Skin of body (tissue), 3 donors: ENCODE measurements at places on chromosomes 4 and X. TPM values are rescaled to one million over a fixed set of nuclear protein-coding genes. Genes with fewer than 3 reads are reported as not detected.
A peak's percentile ranks its signal among the peaks of the same experiment; 100 is the strongest.

- no peak for DNase-seq
These were observed 23.6 kb downstream of the CFAP99 start for GRCh38 chr4:2442175-2442993.

C4orf50 gene
- total RNA-seq, result 0.10 TPM

FOXR2 gene
- not detected for total RNA-seq

- no peak for DNase-seq
These were observed 5.7 kb downstream of the NIPAL1 start for GRCh38 chr4:48022192-48022799.

DNA sequence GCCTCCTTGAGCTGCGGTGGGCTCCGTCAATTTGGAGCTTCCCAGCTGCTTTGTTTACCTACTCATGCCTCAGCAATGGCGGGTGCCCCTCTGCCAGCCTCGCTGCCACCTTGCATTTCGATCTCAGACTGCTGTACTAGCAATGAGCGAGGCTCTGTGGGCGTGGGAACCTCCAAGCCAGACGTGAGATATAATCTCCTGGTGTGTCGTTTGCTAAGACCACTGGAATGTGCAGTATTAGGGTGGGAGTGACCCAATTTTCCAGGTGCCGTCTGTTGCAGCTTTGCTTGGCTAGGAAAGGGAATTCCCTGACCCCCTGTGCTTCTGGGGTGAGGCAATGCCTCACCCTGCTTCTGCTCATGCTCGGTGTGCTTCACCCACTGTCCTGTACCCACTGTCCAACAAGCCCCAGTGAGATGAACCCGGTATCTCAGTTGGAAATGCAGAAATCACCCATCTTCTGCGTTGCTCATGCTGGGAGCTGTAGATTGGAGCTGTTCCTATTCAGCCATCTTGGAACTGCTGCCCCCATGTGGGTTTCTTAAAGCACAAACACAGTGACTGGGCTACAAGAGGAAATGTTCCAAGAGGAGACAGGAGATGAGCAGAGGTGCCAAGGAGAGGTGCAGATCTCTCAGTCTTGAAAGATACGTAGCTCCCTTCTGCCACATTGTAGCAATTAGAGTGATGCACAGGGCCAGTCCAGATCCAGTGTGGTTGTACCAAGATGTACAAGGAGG is 193.0 kb upstream of the IGFBP7 start:
- no peak for DNase-seq

FGD1 gene
- 4.6 TPM for total RNA-seq

REELD1 gene
- 0.20 TPM for total RNA-seq

- DNase-seq, result no peak
These were observed 163.2 kb upstream of the SPANXC start for GRCh38 chrX:141405486-141405852.

KLB gene
- 6.4 TPM for total RNA-seq

DNA sequence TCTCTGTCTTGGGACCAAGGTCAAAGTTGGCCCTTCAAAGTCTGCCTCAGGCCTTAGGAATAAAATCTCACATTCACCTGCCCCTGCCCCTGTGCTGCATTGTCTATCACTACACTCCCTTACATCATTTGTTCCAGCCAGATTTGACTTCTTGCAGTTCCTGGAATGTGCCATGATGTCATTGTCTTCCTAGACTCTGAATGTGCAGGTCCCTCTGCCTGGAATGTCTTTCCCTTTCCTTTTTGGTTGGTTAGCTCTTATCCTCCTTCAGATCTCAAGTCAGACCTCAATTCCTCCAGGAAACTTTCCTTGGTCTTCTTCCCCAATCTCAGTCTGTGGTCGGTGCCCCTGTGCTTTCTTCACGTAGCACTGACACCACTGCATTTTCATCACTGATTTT is 67.7 kb upstream of the EFNB1 start:
- DNase-seq, result no peak

DNA sequence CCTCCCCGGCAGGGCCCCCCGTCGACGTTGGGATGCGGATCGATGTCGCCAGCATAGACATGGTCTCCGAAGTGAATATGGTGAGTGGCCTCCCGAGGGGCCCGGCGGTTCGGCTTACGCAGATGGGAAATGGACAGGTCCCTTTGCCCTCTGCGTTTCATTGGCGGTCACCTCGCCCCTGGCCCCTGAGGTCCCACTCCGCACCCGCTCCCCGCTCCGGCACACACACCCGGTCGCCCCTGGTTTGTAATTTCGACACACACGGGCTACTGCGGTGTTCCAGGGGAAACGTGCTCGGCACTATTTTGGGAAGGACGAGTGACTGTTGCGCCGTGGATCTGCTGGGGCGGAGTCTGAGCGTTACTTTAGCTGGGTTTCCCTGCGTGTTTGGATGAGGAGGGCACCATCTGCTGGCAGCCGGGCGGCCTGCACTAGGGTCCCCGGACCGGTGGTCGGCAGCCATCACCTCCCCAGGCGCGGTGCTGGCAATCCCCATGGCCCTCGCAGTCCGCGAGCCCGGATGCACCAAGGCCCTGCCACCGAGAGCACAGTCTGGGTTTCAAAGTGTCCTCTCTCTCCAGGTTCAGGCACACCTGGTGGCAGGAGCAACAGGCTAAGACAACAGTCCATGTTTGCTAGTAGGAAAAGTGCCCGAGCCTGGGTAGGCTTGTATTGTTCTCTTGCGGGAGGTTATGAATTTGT is 1.2 kb downstream of the GABRB1 start:
- peak; percentile 6 for DNase-seq

DNA sequence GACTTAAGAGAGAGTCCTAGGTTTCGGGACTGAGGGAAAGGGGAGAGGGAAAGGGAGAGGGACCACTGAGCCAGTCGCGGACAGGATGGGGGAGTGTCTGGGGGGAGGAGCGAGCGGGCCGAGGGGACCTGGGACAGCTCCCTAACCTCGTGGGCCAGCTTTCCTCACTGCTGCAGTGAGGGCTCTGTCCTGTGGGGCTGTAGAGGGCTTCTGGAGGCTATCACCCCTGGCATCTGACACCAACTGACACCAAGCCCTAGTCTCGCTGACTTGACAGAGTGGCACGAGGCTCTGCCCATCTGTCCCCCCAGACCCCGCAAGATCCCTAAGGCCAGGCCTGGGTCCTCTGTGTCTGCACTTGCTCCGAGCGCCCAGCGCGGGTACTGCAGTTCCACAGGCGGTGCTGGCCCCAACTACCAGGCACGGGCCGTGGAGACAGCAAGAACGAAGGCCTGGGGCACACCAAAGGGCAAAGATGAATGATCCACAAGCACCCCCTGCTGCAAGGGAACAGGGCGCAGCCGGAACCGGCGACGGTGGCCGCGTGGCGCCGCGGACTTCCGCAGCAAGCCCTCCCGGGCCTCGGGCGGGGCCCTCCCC is 465 bp downstream of the HAUS7 start:
- DNase-seq, result no peak

GRCh38 chr4:160510928-160511327 is 1408.0 kb downstream of the RAPGEF2 start:
- no peak for DNase-seq

- DNase-seq, result no peak
These were observed 6.8 kb upstream of the IQSEC2 start for GRCh38 chrX:53288189-53288588.

CHST7 gene
- total RNA-seq, result 4.3 TPM

GAGE12D gene
- total RNA-seq, result not detected

DNA sequence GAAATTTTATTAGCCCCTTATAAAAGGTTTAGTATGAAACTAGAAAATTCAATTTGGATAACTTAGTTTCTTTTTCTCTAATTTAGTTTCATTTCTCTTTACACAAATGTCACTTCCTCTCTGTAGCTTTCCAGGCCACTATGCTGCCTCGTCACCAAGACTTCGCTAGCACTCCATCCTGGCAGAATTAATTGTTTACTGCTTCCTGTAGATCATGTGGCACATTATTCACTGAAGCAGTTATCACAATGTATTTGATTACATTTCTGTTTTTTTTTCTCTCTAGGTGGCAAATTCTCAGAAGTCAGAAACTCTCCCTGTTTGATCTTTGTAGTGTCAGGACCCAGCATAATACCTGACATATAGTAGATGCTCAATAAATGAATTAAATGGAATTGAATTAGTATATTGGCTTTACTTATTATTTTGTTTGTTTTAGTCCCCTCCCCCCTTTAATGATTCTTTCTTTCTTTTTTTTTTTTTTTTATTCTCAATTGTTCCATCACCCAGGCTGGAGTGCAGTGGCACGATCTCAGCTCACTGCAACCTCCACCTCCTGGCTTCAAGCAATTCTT is 9.3 kb upstream of the SAT1 start:
- no peak for DNase-seq

DNA sequence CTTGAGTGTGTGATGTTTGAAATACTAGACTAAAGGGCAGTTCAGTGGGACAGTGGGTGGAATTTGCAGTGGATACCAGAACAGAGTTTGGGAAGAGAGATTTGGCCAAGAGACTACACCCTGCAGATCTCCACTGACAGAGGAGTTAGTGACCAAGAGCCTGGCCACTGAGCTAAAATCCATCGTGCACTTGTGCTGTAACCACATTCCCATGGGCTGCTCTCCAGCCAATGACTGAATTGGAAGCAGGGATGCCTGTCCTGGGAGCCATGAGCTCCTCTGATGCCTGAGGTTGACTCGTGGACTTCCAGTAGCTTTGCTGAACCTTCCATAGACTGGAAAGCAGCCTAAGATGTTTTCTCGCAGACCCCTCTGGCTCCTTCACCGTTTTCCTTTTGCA is 296.1 kb downstream of the TRIML1 start:
- DNase-seq, result no peak

HGFAC gene
- total RNA-seq, result 0.20 TPM

DNA sequence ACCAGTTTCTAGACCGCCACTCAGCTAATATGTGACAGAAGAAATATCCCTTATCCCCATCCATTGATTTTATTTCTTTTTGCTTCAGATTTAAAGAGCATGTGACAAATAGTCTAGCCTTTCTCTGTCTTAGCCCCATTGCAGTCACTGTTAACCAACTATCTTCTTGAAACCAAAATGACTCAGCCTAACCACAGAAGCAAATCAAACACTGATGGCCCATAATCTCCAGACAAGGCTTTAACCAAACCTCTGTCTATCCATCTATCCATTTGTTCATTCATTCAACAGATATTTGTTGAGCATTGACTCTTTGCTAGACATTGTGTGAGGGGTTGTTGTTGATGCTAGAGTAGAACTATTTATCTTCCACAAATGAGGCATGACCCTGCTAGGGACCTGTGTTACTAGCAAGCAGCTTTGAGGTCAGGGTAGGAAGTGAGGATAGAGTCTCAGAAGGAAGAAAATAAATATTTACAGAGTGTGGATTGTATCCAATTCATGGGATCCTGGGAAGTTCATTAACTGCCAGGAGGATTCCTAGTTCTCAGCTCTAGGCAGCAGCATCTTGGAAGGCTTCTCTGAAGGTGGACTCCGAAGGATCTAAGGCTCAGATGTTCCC is 22.5 kb downstream of the HNRNPH2 start:
- no peak for DNase-seq

MGAT4D gene
- not detected for total RNA-seq

NUP62CL gene
- total RNA-seq, result 3.0 TPM

DNA sequence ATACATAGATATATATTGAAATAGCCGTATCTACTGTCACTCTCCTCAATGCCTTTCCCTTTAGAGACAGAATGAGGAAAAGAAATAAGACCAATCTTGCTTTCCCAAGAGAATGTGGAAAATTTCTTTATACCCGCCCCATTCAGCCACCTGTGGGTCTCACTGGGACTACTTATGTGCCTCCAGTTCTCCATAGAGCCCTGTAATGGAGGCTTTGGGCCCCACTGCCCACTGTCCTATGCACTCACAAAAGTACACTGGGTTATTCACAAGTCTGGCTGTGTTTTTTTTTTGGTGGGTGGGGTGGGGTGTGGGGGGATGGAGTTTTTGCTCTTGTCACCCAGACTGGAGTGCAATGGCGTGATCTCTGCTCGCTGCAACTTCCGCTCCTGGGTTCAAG is 70.4 kb upstream of the ELOVL6 start:
- DNase-seq, result no peak

- DNase-seq, result no peak
These were observed 129.6 kb downstream of the IL1RAPL2 start for GRCh38 chrX:104695593-104695992.

- DNase-seq, result no peak
These were observed 247.3 kb downstream of the SPATA18 start for GRCh38 chr4:52298444-52298843.

DNA sequence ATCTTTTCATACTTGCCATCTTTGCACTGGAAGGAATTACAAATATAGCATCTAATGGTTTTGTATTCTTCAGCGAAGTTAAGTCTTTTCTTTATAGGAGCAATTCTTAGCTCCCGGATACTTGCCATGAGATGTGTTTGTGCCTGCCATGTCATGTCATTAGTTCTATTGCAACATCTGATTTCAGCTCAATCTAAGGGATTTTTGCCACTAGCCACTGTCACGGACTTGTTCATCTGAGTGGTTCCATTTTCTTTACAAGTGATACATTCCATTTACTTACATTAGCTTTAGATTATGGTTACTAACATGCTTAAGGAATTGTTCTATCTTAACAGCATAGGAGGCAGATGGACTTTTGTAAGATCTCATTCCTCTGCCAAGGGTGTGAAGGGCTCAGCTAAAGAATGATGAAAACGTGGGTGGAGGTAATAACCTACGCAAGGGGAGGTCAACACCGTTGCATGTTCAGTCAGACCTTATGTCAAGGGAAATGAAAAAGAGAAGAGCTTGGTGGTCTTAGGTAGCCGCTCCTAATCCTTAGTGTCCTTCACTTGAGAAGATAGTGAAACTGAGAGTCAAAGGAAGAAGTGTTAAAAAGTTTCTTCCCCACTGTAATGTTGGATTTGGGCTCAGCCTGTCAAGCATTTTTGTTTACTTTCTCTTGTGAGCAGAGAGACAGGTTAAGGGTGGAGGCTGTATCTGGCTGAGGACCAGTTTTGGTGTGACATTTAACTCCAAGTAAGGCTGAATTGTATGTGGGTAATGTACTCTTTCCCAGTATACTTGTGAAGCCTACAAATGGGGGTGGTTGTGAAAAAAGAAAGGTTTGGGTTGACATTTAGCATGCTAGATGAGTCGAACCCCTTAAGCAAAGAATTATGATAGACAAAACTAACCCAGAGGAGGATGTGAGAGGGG is 3.6 kb upstream of the KLHL2 start:
- no peak for DNase-seq

GRCh38 chr4:188109157-188109755 is at the start of gene TRIML2:
TRIML2 (minus strand) TSS chr4:188109603; CDS start chr4:188105368, 4,235 bp downstream.
- DNase-seq, result no peak

SFRP2 gene
- 94.7 TPM for total RNA-seq

SPANXN4 gene
- not detected for total RNA-seq

GRCh38 chr4:76822303-76822702 is 75.6 kb downstream of the SOWAHB start:
- DNase-seq, result no peak

DNA sequence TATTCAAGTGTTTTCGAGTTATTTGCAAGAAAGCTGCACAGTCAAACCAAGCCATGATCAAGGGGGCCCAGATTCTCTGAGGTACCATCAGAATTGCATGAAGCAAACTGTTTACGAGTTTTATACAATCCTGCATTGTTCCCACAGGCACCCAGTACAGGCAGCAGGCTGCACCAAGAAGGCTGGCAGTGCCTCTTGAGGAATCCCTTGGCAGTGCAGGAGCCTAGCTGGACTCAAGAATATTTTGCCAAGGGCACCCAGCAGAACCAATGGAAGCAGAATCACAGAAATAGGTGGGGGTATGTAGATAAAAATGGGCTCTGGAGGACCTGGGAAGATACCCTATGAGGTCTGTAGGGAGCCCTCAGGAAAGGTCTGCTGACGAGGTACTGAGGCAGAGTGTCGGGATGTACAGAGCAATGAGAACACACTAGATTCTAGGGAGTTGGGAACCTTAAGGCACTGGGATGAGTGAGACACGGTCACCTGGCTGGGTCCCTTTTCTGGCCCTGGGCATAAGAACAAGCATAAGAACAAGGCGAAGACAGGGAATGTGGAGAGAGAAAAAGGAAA is 2.5 kb upstream of the PLP1 start:
- no peak for DNase-seq
